Panc1 (cell line): ENCODE measurements at places on chromosomes 3 and 15. TPM values are rescaled to one million over a fixed set of nuclear protein-coding genes. Genes with fewer than 3 reads are reported as not detected.

The CCDC54 gene
- not detected for total RNA-seq

The PIERCE2 gene
- total RNA-seq = 2.8 TPM

The MUC4 gene
- total RNA-seq = 0.03 TPM

The CFAP161 gene
- total RNA-seq = 2.7 TPM

The ACKR2 gene
- not detected for total RNA-seq

The GXYLT2 gene
- 6.1 TPM for total RNA-seq

The NCBP2 gene
- total RNA-seq = 122 TPM

The PATL2 gene
- total RNA-seq = 0.49 TPM

The ZNF501 gene
- total RNA-seq = 0.15 TPM

The SNX22 gene
- total RNA-seq = 2.3 TPM

The DLL4 gene
- total RNA-seq = 0.31 TPM

The P2RY12 gene
- not detected for total RNA-seq

The SLC2A2 gene
- 0.13 TPM for total RNA-seq

The C3orf52 gene
- 12.6 TPM for total RNA-seq

The DNASE1L3 gene
- total RNA-seq = not detected

The RHCG gene
- 3.0 TPM for total RNA-seq

The ITPKA gene
- 6.3 TPM for total RNA-seq

The NBEAL2 gene
- 38.8 TPM for total RNA-seq

The FOXB1 gene
- total RNA-seq = 0.64 TPM

The STRIT1 gene
- not detected for total RNA-seq

The ALPK3 gene
- total RNA-seq = 1.0 TPM

The CPNE9 gene
- 0.13 TPM for total RNA-seq

The SUCNR1 gene
- not detected for total RNA-seq

The TXNRD3 gene
- 17.2 TPM for total RNA-seq

The CAMK2N2 gene
- 5.7 TPM for total RNA-seq

The GPR27 gene
- total RNA-seq = 0.15 TPM

The EHD4 gene
- total RNA-seq = 43.2 TPM

The PLSCR2 gene
- 0.54 TPM for total RNA-seq

The TMIE gene
- total RNA-seq = 1.1 TPM

The SEMA3B gene
- 1.4 TPM for total RNA-seq

The EIF1B gene
- total RNA-seq = 25.0 TPM

The UACA gene
- total RNA-seq = 303 TPM

The LRRC34 gene
- total RNA-seq = 1.2 TPM

The CHRM5 gene
- total RNA-seq = not detected

The OR4F6 gene
- not detected for total RNA-seq

The RTP4 gene
- total RNA-seq = 2.5 TPM

The QRICH1 gene
- 79.9 TPM for total RNA-seq

The AZI2 gene
- total RNA-seq = 42.4 TPM

The HCLS1 gene
- total RNA-seq = 0.85 TPM

The BFSP2 gene
- 0.67 TPM for total RNA-seq

The PLA2G4E gene
- total RNA-seq = not detected

The CA12 gene
- total RNA-seq = 0.74 TPM

The DOCK3 gene
- 0.21 TPM for total RNA-seq

The SH3GL3 gene
- not detected for total RNA-seq

The POC1A gene
- 25.7 TPM for total RNA-seq

The DNAH1 gene
- 2.4 TPM for total RNA-seq

The MINAR1 gene
- 0.62 TPM for total RNA-seq

The TMEM207 gene
- not detected for total RNA-seq

The WNT7A gene
- not detected for total RNA-seq
